ENCODE measurements at places on chromosomes 1 and 21. TPM values are rescaled to one million over a fixed set of nuclear protein-coding genes. Genes with fewer than 3 reads are reported as not detected.

The AMY1B gene
- not detected for total RNA-seq

The SPATA45 gene
- total RNA-seq, result 1.8 TPM

DNA sequence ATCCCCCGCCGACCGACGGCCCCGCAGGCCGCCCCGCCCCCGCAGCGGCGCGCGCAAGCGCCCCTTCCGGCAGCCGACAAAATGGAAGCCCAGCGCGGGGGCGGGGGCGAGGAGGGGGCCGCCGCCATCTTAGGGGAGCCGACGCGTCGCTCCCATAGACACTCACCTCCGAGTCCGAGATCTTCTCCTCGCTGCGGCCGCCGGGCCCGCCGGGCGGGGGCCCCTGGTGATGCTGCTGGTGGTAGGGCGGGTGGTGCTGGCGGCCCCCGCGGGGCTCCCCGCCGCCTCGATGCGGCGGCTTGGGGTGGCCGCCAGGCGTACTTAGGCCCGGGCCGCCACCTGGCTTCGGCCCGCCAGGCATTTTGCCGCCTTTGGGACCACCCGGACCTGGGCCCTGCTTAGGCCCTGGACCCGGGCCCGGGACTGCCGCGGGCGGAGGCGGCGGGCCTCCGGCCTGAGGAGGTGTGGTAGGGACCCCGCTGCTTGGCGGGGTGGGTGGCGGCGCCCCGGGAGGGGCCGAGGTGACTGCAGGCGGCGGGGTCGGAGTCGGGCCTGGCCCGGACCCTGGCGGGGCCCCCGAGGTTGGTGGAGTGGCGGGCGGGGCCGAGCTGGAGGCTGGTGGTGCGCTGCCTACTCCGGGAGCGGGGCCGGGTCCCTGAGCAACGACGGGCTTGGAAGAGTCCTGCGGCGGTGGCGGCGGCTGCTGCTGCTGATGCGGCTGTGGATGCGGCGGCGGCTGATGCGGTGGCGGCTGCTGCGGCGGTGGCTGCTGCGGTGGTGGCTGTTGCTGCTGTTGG lies 691 bp downstream of the SFPQ start:
- DNase-seq, result peak; percentile 75

GRCh38 chr1:100924991-100925390 lies 29.1 kb downstream of the SLC30A7 start:
- no peak for DNase-seq

- DNase-seq, result peak; percentile 46
These were observed 59.9 kb upstream of the CACNA1E start for GRCh38 chr1:181423301-181423918.

DNA sequence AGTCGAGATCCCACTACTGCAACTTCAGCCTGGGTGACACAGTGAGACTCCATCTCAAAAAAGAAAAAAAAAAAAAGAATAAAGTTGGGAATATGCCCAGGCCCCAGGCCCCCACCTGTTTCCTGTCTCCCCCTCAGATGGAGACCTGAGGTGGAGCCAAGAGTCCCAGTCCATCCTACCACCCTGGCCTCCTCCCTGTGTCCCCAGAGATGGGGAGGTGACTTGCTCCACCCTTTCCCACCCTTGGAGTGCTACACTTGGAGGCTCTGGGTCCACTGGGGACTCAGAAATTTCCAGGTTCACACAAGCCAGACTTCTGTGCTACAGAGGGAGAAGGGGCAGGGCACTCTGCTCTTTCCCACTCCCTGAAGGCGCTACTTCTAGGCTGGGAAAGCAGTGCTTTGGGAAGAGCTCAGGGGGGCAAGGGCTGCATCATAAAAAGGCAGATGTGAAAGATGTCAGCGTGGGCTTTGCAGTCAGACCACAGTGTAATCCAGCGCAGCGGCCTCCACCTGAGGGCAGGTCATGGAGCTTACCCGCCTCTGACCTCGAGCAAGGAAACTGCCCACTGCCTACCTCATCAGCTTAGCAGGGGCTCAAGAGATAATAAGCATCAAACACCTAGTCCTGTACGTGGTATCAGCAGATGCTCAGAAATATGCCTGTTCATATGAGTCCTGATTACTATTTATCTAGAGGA lies 13.4 kb downstream of the TMEM63A start:
- DNase-seq, result no peak

DNA sequence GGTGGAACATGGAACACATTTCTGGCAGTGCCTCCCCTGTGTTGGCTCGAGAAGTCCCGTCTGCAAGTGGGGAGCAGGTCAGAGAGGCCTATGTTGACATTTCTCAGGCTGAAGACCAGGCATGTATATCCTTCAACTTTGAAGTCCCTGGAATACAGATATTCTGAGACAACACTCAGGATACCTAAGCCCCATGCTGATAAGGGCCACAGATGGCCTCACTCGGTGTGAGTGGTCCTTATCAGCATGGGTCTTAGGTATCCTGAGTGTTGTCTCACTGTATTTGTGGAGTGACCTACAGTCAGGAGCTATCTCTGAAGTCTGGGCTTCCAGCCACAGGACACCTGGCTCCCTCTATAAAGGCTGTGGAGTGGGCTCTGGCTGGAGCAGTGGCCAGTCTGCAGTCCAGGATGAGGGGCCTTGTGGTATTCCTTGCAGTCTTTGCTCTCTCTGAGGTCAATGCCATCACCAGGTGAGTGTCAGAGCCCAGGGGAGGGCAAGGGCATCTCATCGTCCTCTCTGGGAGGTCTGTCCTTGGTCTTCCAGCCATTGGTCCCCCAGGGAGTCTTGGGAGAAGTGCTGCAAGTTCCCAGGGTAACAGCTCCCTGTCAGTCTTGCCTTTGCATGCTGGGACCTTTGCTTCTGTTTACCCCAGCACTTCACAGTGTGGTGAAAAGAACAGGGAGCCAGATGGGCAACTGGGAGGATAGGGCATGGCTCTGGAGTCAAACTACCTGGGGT lies 29.6 kb downstream of the PROK1 start:
- DNase-seq, result no peak

The ILF2 gene
- 278 TPM for total RNA-seq
